Islet precursor cell (in vitro differentiated cells): ENCODE measurements at places on chromosomes 11 and 22.

GRCh38 chr11:79150320-79150719, 290.5 kb downstream of the TENM4 start:
- no peak for DNase-seq

DNA sequence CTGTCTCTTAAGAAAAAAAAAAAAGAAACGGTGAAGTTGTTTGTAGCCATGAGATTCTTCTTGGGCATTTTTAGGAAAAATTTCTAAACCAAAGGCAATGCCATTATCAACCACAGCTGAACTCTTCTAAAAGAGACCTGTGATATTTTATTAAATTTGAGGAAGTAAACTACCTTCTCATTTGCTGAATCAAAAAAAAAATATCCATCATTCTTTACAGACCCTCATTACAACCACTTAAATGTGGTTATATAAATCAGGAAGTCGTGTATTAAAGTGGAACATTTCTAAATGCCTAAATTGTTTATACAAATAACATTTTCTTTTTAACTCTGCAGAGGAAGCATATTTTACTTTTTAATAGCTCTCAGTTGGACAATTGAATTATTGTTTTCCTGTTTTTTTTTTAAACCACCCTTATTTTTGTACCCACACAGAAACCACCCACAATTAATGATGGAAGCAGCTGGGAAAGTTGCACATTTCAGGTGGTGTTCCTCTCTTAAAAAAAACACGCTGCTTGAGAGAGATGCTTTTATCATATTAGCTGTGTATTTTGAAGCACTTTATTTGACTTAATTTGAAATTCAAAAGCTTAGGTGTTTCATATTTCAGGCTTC, 91.2 kb downstream of the ARHGAP42 start:
- DNase-seq: no peak

DNA sequence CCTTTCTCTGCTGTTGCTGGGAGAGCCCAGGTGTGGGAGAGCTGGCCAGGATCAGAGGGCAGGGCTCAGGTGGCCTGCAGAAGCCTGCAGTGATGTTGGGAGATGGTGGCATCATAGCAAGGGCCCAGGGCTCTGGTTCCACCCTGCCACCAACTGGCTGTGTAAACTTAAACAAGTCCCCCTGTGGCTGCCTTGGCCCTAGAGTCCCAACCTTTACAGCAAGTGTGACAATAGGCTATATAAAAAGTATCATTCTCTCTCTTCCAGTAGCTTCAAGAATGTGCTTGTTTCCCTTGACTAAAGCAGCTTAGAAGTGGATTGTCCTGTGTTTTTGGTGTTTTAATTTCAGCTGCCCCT, 201.8 kb upstream of the E2F8 start:
- no peak for DNase-seq

DNA sequence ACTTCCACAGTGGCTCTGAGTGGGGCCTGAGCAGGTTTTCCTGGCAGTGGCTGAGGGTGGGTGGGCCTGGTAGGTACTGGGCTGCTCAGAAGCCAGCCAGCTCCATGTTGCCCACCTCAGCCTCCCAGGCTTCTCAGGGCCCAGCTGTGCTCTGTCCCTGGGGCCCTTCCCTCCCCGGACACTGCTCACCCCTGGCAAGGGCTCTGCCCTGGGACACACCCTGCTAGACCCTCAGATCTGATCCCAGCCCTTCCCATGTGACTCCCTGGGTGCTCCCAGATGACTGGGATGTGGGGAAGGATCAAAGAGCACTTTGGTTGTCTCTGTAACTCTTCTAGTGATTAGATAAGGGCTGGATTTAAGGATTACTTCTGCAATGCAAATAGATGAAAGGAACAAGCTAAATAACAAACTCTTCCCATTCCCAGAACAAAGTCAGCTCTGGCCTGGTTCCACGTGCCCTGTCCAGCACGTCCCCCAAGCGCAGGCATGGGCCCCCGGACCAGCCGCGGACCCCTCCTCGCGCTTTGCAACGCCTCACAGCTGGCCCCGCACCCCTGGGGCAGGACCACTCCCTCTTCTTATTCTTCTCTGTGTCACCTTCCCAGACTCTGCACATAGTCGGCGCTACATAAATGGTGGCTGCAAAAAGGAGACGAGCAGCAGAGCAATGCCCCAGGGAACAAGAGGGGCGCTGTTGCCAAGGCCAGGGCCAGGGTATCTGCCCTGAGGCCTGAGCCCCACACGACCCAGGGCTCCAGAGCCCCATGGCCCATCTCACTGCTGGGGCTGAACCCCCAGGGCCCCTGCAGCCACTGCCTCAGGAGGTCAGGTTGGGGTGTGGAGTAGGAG, 5.7 kb upstream of the KRTAP5-6 start:
- no peak for DNase-seq

DNA sequence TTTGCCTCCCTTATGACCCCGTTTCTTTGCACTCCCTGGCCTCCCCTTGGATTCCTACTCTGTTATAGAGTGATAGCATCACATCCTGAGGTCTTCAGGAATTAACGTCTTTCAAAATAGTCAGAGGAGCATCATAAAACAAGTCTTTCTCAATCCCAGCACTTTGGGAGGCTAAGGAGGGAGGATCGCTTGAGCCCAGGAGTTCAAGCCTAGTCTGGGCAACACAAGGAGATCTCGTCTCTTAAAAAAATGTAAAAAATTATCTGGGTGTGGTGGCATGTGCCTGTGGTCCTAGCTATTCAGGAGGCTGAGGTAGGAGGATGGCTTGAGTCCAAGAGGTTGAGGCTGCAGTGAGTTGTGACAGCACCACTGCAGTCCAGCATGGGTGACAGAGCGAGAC, 68.7 kb upstream of the AMPD3 start:
- no peak for DNase-seq

DNA sequence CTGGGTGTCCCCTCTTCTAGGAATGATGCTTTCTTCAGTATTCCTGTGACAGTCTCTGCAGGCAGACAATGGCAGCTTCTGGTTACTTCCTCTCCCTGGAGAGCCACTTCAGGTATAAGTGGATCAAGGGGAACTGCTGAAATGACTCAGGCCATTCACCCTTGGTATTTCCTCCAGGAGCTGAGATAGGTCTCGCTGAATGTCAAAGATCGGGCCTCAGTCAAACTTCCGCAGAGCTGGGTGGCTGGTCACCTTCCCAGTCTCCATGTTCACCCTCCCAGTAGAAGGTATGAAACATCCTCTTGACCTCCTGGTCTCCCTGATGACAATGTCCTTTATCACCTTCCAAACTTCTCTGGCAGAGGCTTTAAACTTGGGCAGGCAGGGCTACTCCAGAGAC, 1.8 kb upstream of the ANKK1 start:
- no peak for DNase-seq
